ENCODE measurements at places on chromosomes 6 and 20.

- DNase-seq = no peak
Observed at GRCh38 chr6:153705429-153705828, 333.6 kb upstream of the OPRM1 start.

- peak; percentile 62 for DNase-seq
Observed at GRCh38 chr6:138590796-138591709, 91.8 kb upstream of the NHSL1 start.

DNA sequence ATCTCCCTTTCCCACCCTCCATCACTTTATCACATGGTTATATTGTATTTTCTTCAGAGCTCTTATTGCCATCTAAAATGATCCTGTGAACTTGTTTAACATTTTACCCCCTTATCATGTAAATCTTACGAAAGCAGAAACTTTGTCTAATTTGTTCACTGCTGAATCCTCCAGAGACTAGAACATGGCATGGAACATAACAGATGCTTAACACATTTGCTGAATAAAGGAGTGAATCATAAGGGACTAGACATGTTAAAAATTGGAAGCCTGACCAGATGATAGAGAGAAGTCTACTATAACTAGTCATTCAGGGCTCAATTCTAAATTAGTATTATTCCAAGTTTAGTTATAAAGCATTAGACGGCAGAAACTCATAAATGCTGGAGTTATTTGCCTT, 73.3 kb downstream of the MAN1A1 start:
- DNase-seq = no peak

GRCh38 chr6:122476131-122476530, 4.5 kb upstream of the SERINC1 start:
- peak; percentile 25 for DNase-seq

- no peak for DNase-seq
Observed at GRCh38 chr6:31797588-31797987, 2.0 kb upstream of the VARS1 start.

DNA sequence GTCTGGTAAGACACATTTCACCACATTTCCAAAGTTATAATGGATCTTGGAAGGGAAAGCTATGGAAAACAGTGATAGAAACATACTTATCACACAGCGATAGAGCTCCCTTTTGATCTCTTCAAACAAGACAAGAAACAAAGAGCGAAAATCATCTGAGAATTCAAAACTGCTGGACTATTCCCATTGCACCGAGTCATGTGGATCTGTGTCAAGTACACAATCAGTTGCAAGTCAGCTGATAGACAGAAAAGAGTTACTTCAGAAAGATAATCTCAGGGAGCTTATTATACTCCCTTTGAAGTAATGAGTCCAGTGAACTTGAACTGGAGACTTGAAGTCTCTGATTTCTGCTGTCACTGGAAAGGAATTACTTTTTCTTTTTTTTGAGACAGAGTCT, 89.7 kb upstream of the GCM1 start:
- DNase-seq = no peak

Measured in A549 (cell line).